GM12864 (cell line): ENCODE measurements at places on chromosomes 12 and 14.

- peak; percentile 29 for DNase-seq
These were observed 127.2 kb downstream of the BCAT1 start for GRCh38 chr12:24821691-24822090.

DNA sequence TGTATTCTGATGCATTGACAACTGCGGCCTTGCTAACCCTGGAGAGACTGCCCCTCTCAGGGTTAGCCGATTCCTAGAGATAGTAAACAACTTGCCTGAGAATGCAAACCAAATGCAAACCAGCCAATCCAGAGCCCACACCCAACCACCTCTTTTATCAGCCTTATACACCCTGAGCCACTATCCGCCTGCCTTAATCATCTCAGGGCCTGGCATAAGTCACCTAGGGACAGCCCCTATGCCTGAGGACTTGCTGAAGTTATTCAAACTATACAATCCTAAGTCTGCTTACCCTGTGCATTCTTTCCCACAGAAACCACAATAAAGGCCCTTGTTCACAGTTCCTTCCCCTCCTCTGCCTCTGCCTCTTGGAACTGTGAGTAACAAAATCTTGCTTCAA, 177.2 kb downstream of the KCNA5 start:
- no peak for DNase-seq

- no peak for DNase-seq
These were observed 5.0 kb downstream of the CDK17 start for GRCh38 chr12:96395236-96395635.

- no peak for DNase-seq
These were observed 11.9 kb downstream of the RIN3 start for GRCh38 chr14:92525322-92526095.

DNA sequence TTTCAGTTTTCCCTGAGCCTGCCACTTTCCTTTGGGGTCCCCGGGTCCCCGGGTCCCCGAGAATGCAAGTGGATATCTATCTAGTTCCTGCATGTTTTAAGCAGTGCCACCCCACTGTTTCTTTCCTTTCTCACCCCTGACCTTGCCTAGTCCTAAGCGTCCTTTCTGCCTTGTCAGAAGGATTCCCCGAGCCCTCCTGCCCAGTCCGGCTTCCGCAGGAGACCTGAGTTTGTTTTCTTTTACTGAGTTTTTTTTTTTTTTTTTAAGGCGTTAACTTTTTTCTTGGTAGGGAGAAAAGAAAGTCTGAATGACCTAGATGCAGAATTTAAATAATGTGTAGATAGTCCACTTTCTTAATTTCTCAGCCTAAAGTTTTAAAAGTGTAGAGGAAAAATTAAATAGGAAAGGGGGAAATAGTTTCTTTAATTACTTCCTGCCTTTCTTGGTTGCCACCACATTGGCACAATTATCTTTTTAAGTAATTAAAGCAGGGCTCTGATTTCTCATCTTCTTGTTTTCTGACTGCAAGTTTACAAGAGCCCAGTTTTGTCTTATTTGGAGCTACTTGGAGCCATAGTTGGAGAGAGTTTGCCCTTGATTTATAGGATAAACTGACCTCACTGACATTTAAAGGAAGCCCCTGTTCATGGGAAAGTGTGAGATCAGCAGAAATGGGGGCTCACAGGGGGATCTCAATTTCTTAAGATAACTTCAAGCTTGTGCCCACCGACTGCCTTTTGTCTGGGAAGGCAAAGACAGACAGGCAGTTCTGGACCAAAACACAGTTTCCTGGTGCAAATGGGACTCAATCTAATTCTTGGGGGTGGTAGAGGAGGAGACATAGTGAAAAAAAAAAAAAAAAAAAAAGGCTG, 2.9 kb downstream of the PAX9 start:
- no peak for DNase-seq

- no peak for DNase-seq
These were observed 54.1 kb downstream of the DUSP16 start for GRCh38 chr12:12508612-12509011.

- DNase-seq: no peak
These were observed 9.2 kb downstream of the STAT2 start for GRCh38 chr12:56350662-56351061.

- DNase-seq: no peak
These were observed 42.5 kb downstream of the MAP4K5 start for GRCh38 chr14:50489851-50490250.

DNA sequence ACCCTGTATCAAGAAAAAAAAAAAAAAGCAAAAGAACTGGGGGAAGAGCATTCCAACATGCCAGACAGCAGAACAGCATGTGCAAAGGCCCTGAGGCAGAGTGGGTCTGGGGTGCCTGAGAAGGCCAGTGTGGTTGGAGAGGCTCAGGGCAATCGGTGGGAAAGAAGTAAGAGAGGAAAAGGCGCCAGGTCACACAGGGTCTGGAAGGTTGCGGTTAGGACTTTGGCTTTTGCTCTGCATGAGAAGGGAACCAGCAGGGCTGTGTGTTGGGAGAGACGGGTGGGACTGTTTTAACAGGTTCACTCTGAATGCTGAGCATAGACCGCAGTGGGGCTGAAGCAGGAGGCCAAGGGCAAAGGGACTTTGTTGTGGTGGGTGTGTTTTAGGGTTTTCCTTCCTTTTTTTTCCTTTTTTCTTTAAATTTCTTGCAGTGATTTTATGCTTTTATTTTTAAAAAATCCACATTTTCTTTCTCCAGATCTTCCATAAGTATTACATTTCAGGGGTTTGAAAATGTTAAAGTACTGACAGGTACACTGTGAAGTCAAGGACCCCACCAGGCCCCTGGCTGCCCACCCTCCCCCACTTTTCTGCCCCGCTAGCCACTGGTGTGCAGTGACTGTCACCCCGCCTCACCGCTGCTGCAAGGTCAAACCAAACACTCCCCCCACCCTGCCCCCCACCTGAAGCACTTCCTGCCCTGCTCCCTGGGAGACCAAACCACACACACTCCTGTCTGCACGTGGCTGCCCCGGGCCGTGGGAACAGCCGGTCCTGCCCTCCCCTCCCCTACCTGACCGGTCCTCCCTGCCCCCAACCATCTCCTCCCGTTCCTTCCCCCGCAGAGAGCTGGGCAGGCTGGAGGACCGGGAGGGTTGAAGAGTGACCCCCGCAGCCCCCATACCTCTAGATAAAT, 30.0 kb downstream of the DTX1 start:
- no peak for DNase-seq

DNA sequence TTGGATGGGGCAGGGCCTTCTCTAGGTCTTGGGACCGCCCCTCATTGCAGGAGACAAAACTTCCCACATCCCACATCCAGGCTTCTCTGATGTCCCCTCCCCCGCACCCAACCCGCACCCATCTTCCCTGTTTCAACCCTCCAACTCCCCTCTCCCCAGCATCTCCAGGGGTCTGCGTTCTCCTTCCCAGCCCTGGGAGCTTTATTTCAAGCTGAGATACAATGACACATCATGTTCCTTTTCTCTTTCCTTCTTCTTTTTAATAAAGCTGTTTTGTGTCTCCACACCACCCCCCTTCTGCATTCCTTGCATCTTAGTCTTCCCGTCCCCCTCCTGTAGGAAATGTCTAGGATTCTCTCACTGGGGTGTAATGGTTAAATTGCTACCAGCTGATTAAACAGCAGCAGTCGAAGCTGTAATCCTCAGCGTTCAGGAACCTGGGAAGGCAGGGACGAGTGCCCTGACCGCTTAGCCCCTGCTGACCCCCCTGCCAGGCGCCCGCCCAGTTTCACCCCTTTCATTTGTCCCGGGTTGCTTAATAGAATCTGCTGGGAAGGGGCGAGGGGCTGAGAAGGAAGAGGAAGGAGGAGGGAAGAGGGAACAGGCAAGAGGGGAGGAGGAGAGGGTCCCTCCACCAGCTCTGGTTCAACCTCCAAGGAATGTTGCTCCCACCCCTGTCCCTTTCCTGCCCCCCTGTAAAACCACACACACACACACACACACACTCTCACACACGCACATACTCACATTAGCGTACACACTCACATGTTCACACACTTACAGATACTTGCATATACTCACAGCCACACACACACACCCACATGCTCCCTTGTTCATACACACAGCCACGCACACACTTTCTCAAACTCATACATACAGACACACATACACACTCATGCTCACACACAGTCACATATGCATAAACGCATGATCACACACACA, 104.5 kb upstream of the MED13L start:
- DNase-seq: no peak

GRCh38 chr12:846421-846820, 94.0 kb downstream of the WNK1 start:
- no peak for DNase-seq

DNA sequence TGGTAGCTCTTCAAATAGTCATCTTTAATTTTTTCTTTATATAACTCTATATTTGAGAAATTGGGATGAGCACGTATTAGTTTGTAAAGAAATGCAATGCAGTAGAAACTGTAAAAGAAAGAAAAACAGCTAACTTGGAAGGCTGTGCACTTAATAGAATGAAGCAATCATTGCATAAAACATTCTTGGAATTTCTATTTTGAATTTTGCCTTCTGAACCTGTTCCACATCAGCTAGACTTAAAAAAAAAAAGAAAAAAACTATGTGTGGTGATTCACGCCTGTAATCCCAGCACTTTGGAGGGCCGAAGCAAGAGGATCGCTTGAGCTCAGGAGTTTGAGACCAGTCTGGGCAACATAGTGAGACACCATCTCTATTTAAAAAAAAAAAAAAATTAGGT, 29.4 kb downstream of the SCN8A start:
- no peak for DNase-seq

DNA sequence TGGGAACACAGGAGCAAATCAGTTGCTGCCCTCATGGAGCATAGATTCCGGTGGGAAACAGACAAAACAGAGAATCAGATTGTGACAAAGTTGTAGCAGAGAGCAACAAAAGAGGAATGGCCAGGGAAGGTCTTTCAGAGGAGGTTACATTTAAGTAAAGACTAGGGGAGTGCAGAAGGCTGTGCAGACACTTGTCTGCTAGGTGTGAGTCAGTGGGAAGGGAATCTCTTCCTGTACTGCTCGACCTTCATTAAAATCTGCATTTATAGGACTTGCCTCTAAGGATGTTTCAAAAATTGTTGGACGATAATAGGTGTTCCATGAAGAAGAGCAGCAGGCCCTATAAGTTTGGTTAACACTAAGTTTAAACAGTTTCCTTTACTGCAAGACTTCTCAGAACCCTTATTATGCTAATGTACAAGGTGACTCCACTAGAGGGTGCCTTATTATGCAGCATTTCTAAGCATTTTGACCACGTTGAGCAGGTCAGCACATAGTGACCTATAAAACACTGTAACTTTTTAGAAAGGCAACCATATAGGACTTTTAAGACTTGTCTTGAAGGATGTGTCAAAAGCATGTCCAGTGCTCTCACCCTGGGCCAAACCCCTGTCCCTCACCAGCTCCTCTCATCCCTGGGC, 91.8 kb upstream of the RIC8B start:
- peak; percentile 21 for DNase-seq

GRCh38 chr14:90828642-90829487, 12.6 kb upstream of the TTC7B start:
- peak; percentile 26 for DNase-seq

GRCh38 chr12:1835211-1836131, 15.1 kb downstream of the LRTM2 start:
- DNase-seq: no peak

DNA sequence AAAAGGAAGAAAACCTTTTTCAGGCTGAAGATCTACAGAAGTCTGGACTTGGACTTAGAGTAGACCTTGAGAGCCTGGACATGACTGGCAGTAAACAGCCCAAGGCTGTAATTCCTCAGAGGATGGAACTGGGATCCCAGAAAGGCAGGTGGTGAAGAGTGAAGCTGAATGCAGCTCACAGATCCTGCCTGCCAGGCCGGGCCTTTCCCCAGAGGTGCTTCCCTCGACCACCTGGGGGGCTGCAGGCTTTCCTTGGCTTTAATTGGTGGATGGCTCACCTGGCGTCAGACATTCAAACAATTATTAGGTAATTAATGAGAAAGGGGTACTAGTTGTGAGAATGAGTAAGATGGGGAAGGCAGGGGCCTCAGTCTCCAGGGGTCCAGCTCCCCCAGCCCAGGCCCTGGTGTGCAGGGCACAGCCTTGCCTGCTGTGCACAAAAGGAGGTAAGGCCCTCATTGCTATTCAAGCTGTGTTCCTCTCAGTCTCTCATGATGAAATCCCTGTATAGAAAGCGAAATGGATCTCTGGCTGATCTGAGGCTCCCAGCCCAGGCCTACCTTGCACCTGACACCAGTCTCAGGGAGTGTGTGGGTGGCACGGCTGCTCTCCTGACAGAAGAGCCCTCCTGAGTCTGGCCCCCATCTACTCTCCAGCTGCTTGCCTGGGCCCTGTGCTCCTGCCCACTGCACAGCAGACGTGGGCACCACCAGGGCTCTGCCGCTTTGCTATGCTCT, 63.0 kb upstream of the TCL1A start:
- no peak for DNase-seq

GRCh38 chr14:52755607-52756316, 25.8 kb downstream of the STYX start:
- DNase-seq: no peak

GRCh38 chr12:93100610-93101009, 171.5 kb upstream of the EEA1 start:
- DNase-seq: no peak

DNA sequence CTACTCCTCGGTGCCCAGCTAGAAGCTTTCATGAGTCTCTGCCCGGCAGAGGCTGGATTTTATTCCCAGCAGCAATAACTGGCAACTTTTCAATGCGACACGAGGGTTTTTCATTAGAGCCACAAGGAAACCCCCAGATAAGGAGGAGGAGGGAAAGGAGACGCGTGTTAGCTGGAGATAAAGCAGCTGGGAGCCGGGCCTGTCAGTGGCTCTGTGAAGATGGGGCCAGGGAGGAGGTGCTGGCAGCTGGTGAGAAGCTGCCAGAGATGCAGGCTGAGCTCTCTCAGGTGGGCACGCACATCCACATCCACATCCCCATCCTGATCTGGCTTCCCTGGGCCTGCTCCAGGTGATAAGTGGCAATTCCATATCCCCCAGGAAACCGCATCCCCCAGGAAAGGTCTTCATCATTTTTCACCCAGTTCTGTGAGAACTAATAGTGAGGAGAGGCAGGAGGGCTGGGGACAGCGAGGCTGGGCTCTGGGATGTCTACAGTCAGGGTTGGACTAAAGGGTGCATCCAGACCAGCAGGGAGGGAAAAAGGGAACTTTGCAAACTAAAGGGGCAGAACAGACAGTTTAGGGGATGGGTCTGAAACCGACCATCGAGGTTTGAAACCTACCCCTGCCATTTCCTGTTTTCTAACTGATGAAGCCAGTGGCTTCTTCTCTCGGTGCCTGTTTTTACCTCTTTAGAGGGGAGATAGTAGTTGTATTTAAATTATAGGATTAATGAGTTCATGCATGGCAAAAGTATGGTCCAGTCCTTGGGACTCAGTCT, 413.2 kb downstream of the DPF3 start:
- no peak for DNase-seq

GRCh38 chr14:69005432-69006148, 26.5 kb upstream of the ACTN1 start:
- DNase-seq: no peak
